ENCODE measurements at places on chromosomes 1 and 21. TPM values are rescaled to one million over a fixed set of nuclear protein-coding genes. Genes with fewer than 3 reads are reported as not detected.

GRCh38 chr1:216223486-216223885 lies 199.8 kb downstream of the USH2A start:
- DNase-seq, result no peak

GRCh38 chr1:32953495-32953894 lies 11.1 kb downstream of the RNF19B start:
- no peak for DNase-seq

- DNase-seq, result no peak
Measured at GRCh38 chr1:56821462-56821797, 2.2 kb upstream of the FYB2 start.

GRCh38 chr1:18705811-18706210 lies 75.2 kb downstream of the PAX7 start:
- DNase-seq, result no peak

Gene HRNR
- not detected for total RNA-seq

Gene DEPDC1
- total RNA-seq, result 5.2 TPM

- no peak for DNase-seq
Measured at GRCh38 chr1:100404821-100405220, 52.5 kb downstream of the CDC14A start.

DNA sequence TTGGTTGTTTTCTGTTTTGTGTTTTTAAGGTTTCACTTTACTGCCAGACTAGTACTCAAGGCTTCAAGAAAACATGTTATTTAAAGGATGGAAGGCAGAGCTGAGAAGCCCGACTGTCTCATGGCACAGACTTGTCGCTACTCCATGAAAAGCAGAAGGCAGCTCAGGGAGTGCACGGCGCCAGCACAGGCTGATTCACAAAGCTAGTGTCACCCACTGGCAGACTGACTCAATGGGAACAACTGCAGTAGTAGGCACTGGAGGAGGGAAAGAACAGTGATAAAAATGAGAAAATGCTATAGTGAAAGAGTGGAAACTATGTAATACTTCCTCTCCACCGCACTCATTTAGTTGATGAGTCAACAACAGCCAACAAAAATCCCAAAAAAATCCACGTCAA lies 14.7 kb downstream of the HSF2BP start:
- no peak for DNase-seq

Gene MYCL
- total RNA-seq, result 2.7 TPM

DNA sequence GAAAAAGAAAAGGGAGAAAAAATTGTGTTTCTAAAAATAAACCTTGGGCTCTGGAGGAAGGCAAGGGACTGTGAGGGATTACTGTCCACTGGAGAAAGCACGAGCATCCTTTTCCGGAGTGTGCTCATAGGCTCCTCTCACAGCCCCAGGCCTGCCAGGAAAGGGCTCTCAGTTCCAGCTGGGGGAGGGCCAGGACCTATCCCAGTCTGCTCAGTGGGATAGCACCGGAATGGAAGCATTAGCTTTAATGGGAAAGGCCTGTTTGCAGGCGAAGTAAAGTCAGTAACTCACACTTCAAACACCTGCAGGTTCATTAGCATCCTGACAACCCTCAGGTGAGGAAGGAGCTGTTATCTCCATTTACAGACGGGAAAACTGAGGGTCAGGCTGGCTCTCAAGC lies 113.9 kb upstream of the USP24 start:
- DNase-seq, result peak; percentile 40

Gene ATP1A1
- total RNA-seq, result 686 TPM

Gene DNASE2B
- total RNA-seq, result 2.7 TPM

DNA sequence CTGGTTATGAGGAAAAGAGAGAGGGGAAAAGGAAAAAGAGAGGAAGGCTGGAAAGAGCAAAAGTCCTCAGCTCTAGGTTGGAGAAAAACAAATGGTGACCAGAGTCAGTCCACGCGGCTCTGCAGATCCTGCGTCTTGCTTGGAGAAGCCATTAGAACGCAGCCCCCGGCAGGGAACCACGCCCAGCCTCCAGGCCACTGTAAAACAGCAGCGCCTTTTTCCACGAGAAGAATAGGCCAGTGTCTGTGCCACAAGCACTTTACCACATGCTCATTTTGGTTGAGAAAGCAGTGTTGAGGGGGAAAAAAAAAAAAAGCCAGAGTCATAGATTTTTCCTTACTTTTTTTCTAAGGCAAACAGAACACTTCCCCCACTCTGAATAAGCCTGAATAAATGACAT lies 846.9 kb upstream of the ADAMTS5 start:
- no peak for DNase-seq

GRCh38 chr1:167543199-167543990 lies 10.2 kb downstream of the CREG1 start:
- no peak for DNase-seq

DNA sequence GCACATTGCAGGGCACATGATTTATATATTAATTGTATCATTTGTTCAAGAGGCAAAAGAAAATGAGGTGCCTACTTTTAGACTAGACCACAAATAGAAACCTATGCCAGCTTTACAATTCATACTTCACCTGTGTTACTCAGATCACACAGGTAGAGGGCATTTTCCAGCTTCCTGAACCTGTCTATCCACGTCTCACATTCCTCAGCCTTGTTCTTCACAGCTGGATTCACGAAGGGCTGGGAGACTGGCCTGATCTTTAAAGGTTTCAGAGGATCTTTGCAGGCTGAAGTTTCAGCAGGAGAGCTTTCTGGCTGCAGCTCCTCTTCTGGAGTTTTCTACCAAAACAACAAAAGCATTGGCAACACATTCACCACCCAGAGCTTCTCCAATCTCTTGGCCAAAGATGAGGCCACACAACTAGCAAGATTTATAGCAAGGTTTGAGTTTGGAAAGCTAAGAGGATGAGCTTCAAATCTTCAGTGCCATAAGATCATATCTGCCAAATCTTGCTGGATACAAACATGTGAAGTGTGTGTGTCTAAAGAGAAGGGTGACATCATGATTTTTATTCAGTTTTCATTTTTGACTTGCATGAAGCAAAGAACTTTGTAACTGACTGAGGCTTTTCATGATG lies 71.0 kb upstream of the CYP2J2 start:
- no peak for DNase-seq

Gene RPE65
- total RNA-seq, result not detected

DNA sequence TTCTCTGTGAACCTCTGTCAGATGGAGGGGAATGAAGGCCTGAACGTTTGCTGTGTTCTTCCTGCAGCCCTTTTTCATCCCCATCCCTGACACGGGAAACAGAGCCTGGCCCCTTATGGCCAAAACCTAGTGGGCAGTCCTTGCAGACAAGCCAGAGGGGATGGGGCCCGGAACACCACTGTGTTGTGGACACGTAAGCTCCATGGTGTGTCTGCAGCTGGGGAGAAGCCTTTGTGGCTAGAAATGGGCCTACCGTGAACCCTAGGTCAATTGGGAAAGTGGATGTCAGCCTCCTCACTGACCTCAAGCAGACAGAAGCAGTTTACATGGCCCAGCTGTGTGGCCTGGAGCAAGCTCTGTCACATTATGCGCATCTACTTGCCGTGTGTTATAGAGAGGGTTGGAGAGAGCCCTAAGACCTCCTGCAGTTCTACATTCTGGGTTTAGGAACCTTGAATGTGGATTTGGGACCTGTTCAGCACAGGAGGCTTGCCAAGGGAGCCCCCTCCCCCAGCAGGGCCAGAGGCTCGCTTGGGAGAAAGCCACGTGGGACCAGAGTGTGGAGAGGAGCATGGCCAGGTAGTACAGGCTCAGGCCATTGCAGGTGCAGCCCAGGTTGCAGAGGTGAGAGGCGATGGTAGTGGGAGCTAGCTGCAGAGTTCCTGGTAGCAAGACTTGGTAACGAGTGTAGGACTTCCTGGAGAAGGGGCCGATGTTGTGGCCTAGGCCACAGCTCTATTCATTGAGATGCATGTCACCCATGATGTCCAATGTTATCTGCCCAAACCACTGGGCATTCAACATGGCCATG lies 20.7 kb downstream of the PARS2 start:
- DNase-seq, result no peak

Gene AUNIP
- 1.2 TPM for total RNA-seq

Gene CYP4A11
- not detected for total RNA-seq

GRCh38 chr1:154460695-154461260 lies 41.2 kb upstream of the TDRD10 start:
- no peak for DNase-seq

DNA sequence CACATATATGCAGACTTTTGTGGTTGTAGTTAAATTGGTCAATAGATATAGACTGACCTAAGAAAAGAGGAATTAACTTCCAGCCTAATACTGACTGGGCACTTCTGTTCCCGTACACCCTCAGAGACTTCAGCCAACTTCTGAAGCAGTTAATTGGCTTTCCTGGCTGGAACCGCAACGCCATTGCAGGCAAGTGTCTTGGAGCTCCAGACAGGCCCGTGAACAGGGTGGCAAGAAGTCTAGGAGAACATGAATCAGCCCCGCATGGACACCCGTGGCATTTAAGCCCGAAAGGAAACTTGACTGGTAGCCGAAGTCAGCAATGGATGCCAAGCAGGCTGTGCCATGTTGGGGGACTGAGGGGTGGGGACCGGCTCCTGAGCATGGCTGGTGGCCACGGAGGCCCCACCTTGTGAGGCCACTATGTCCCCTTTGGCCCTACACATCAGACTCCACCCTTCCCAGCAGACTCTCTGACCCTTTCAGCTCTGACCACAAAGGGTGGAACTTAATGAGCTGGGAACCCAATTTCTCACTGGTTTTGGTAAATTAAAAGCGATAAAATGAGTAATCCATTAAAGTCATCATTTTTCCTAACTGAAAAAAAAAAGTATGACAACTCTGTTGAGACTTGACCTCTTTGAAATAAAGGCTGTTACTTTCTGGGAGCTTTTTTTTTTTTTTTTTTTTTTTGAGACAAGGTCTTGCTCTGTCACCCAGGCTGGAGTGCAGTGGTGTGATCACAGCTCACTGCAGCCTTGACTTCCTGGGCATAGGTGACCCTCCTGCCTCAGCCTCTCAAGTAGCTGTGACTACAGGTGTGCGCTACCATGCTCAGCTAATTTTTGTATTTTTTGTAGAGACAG lies 54.1 kb downstream of the RUNX1 start:
- DNase-seq, result no peak

Gene IRF6
- total RNA-seq, result 15.7 TPM

- no peak for DNase-seq
Measured at GRCh38 chr1:88296642-88297041, 387.4 kb upstream of the PKN2 start.

DNA sequence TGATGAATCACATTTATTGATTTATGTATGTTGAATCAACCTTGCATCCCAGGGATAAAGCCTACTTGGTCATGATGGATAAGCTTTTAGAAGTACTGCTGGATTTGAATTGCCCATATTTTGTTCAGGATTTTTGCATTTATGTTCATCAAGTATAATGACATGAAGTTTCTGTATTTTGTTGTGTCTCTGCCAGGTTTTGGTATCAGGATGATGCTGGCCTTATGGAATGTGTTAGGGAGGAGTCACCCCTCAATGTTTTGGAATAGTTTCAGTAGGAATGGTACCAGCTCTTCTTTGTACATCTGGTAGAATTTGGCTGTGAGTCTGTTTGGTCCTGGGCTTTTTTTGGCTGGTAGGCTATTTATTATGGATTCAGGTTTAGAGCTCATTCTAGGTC lies 1643.1 kb upstream of the B3GALT2 start:
- no peak for DNase-seq

Gene FCRL1
- total RNA-seq, result 3.4 TPM

DNA sequence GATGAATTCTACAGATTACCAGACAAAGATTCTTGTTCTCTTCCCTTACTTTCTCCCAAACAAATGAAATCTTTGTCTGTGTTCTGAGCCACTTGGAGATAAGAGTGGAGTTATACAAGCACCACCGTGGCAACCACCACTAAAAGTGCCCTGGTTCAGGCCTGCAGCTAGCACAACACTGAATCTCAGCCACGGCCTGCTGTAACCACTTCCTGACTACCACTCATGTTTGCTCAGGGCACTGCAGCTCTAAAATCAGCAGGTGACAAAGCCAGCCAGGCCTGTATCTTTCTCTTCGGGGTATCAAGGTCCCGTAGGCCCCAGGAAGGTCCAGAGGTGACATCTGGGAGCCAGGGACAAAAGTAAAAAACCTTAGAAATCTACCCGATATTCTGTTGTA lies 3.2 kb upstream of the OR2T6 start:
- DNase-seq, result no peak

GRCh38 chr1:93980320-93981273 lies 71.4 kb upstream of the GCLM start:
- DNase-seq, result no peak

DNA sequence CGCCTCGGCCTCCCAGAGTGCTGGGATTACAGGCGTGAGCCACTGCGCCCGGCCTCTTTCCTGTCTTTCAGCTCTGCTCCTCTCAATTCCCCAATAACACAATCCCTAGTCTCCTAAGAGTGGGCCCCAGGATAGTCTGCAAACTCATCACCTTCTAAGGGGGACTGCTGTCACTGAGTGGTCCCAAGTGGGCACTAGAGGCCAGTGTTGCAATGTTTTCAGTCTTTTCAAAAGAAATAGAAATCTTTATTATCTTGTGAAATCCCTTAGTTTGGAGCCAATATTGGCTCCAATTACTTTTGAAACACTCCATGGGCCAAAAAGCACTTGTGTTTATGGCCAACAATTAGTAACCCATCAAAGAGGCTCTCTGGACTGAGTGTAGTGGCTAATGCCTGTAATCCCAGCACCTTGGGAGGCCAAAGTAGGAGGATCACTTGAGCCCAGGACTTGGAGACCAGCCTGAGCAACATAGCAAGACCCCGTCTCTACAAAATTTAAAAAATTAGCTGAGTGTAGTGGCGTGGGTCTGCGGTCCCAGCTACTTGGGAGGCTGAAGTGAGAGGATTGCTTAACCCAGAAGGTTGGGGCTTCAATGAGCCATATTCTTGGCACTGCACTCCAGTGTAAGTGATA lies 28.6 kb upstream of the ZNF697 start:
- DNase-seq, result peak; percentile 74

DNA sequence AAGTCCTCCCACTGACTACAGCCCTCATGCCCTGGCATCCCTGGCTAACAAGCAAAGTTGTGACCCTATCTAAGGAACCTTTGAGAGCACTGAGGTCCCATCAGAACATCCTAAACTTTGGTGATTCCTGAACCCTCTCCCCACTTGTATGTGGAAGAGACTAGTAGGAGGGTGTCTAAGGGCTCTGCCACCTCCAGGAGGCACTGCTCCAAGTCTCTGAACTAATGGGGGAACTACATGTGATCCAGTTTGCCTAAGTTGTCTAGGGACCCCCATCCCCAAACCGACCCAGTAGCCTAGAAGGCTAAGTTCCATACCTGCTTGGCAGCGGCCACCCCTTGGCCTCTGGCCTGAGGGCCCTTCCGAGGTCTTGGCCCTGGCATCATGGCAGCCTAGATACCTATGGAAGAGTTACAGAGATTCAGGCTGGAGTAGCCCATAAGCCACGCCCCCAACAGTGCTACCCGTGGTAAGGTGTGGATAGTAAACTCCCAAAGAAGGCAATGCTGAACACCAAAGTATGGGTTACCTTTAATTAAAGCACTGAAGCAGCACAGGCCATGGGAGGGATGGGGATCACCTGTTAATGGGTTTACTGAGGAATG lies 1.7 kb downstream of the CC2D1B start:
- DNase-seq, result no peak

DNA sequence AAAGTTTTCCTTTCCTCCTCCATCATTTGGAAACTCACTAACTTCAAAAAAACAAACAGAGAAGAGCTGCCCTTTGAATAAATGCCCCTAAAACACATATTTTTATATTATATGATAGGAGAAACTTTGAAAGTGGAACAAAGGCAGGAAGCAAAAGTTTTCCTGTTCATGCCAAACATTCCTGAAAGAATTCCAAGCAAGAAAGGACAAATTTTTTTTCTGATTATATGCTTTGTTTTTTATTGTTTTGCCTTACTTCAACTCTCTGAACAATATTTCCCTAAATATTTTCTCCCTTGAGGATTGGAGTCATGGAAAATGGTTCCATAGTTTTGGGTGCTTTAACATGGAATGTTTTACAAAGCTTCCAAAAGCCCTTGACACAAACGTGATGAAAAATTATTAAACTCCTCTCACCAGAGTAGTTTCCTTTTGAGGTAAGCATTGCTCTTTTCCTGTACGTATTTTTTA lies 638.5 kb upstream of the CAMK1G start:
- no peak for DNase-seq
